ENCODE measurements at places on chromosomes 2 and 18.

DNA sequence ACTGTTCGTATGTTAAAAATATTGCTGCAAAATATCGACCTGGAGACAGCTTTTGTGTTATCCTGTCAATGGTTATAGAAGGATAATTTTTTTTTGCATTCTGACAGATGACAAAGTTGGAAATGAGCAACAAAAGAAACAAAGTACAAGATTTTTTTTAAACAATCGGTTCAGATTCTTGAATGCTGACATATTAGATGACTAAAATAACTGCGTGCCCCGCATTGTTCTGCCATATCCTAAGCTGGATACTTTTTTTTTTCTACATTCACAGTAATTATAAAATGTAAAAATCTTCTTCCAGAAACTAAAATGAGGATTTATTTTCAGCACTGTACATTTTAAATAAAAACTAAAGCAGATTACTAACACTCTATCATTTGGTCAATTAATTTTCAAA lies 67.1 kb downstream of the ABCG8 start:
- DNase-seq: no peak

- no peak for DNase-seq
Observed at GRCh38 chr2:229270551-229271410, at the start of gene PID1. Gene PID1 (minus strand): TSS chr2:229271287. CDS start chr2:229271043, 244 bp downstream.

DNA sequence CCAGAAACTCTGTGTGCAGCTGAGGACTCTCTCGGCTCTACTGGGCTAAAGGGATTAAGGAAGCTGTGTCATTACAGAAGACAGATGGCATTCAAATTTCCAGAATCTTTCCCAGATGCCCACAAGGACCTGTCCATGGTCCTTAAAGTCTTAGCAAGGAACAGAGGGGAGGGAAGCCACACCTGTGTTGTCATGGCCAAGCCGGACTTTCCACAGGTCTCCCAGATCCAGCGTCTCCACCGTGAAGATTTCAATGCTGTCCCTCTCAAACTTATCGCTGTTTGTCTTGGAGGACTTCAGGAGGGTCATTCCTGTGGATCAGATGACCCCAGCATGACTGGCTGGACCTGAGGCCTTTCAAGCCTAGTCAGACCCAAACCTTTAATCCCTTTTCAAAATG lies 114.5 kb downstream of the LOXHD1 start:
- no peak for DNase-seq

DNA sequence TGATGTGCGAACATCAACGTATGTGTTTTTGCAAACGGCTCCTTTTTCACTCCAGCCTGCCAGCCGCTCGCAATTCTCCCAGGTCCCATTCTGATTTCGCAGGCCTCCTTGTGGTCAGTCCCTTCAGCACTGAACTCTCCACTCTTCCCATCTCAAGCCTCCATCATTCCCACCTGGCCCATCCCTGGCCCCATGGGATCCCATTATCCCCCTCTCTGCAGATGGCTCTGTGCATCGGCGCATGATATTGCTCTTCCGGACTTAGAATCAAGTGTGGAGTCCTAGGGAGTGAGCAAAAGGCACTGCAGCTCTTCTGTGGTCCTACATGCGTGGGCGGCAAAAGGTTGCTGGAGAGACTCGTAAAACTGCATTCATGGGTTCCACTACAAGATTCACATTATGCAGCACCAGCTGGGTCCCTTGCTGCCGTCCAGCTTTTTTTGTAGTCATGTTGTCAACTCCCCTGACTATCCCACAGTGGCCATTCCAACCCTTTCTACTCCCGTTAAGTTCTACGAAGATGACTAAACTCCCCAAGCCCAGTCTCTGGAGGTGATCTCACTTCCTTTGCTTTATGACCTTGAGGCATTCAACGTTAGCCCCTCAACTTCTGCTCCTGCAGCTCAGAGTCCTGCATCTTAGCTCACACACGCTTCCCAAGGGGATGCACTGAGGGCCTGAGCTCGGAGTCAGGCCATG lies 125.3 kb upstream of the NRP2 start:
- no peak for DNase-seq

- no peak for DNase-seq
Observed at GRCh38 chr2:159009940-159010339, 41.5 kb downstream of the TANC1 start.

GRCh38 chr2:44920751-44921150 lies 20.8 kb upstream of the SIX3 start:
- DNase-seq: no peak

GRCh38 chr18:46295416-46295815 lies 191.2 kb downstream of the HAUS1 start:
- DNase-seq: no peak

DNA sequence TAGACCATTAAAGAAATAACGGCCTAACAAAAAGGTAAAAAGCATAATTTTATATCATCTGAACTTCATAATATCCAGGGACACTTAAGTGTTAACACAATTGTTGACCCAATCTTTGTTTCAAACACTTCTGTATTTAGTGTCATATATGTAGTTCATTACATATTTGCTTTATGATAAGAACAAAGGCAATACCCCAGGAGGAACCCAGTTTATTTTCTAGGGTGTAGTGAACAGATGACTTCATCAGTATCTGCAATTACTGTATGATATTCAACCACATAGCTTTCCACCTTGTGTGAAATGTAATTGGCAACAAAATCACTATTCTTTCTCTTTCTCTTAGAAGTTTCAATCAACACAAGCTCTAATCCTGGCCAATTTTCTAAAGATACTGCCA lies 177.8 kb downstream of the SLC39A10 start:
- DNase-seq: no peak

- DNase-seq: no peak
Observed at GRCh38 chr18:46340716-46341115, 236.5 kb downstream of the HAUS1 start.

GRCh38 chr2:41836948-41837347 lies 210.9 kb upstream of the PKDCC start:
- DNase-seq: no peak

DNA sequence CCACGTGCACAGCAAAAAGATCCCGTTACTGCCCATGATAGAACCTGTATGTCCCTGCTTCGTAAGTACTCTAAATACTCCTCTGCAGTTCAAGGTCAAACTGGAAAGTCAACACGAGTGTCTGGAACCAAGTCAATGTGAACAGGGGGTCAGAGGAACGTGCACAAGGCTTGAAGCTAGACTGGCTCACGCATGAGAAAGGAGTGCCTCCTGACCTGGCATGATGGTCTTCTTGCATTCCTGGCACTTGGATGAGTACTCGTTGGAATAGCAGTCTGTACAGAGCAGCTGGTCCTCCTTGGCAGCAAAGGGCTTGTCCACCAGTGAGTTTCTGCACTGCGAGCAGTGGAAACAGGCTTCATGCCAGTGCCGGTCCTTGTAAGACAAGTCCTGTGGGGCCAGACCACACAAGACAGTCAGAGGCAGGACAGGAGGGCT lies 25.5 kb downstream of the FHL2 start:
- DNase-seq: no peak

GRCh38 chr2:147331790-147332419 lies 512.9 kb upstream of the ACVR2A start:
- DNase-seq: no peak

DNA sequence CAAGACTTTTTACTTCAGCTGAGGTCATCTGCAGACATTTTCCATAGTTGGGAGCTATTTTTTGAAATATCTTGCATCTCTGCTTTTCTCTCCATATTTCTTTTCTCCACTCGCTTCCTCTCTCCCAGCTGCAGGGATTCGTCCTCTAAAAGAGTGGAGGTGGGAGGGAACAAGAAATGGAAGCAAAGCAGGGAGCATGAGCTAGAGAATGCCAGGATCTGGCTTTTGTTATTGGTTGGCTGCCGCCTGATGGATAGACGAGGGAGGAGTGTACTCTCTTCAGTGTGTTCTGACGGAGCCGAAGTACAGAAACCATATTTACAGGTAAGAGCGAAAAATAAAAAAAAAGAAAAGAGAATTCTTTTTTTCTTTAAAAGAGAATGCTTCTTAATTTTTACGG lies at the start of gene CSRNP3:
CSRNP3 (plus strand) TSS at position 282 of the 400 bp plus-strand sequence. CDS start 125,368 bp downstream, outside the sequence.
- no peak for DNase-seq

DNA sequence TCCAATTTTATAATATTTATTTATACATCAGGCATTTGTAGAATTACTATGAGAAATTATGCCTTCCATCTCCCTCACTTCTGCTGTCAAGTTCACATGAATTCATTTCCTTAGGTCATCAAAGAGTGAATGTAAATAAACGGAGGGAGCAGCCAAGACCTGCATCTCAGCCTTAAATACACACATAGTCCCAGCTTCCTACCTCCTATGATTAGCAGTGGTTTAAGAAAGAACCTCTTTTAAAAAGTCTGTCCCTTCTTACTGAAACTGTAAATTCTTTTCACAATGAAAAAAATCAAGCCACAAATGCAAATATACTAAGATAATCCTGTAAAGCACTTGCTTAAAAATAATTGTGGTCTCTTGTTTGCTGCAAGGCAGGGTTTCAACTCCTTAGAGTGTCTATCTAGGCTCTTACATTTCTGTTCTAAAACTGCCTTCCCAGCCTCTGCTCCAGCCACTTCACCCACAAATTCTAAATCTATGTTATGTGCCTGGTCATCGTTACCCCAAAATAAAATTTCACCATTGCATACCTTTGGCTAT lies 532.7 kb upstream of the FSHR start:
- DNase-seq: no peak

- DNase-seq: no peak
Observed at GRCh38 chr2:11631462-11631861, 38.5 kb downstream of the NTSR2 start.

DNA sequence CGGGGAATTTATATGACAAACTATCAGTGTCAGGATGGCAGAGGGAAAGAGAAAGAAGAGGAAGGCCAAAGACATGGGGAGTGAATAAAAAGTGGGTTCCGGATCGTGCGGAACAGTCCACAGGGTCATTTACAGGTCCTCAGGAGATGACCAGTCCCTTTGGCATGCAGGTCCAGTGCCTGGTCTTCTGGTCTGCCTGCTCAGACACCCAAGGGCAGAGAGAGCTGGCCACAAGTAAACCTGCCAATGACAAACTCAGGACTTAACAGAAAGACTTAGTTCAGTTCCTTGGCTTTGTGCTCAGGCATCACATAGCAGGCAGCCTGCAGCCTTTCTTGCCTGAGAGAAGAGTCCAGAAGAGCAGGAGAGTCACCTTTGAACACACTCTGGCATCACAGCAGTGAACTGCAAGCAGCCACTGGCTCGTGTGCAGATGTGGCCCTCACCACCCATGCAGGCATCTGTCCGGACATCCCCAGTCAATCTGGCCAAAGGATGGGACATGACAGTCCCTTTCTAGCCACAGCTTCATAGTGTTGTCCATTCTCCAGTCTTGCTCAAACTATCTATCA lies 14.0 kb downstream of the TMEM127 start:
- no peak for DNase-seq

GRCh38 chr2:204706939-204707338 lies 161.7 kb downstream of the PARD3B start:
- DNase-seq: no peak

DNA sequence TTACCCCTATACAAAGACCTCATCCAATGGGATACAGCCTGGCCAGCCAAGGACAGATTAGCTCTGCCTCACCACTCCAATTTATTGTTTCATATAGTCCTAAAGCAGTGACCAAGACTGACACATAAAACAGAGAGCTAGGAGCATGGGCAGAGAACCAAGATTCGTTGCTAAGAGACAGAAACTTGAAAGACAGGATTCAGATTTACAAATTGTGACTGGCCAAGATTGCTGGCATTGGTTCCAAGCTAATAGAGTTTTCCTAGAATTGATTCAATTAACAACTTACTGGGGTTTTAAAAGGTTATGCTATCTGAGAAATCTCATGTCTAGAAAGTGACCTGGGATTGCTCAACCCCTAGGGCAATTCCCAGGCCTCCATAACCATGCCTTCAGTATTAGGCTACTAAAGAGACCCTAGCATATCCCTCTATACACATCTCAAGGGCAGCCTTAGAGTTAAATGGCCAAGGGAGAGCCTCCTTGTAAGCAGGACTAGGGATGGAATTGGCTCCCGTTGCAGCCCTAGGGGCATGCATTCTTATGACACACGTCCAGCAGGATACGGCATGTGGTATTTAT lies 75.6 kb downstream of the ICOS start:
- DNase-seq: no peak

DNA sequence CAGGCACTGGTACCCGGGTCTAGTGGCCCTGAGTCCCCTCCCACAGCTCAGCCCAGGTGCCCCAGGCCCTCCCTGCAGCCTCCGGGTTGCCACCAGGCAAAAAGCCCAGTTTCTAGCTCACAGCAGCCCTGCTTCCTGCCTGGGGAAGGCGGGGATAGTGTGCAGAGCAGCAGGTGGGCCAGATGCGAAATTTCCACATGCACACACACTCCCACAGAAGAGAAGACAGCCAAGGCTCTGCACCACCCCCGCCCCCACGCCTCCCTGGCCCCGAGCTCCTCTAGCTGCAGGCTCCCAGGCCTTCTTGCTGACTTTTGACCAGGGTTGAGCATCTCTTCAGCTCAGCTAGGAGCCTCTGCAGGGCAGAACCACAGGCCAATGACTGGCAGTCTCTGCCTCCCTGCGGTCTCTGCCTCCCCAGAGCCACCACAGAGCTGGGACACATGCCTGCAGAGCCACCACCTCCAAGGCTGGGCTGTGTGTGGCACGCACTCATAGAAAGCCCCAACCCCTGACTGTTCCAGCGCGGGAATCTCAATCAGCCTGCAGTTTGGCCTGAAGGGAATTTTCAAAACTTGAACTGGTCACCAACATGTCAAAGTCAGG lies 7.2 kb downstream of the SLC66A2 start:
- no peak for DNase-seq

GRCh38 chr18:23661735-23662308 lies 889 bp downstream of the ANKRD29 start:
- DNase-seq: no peak

DNA sequence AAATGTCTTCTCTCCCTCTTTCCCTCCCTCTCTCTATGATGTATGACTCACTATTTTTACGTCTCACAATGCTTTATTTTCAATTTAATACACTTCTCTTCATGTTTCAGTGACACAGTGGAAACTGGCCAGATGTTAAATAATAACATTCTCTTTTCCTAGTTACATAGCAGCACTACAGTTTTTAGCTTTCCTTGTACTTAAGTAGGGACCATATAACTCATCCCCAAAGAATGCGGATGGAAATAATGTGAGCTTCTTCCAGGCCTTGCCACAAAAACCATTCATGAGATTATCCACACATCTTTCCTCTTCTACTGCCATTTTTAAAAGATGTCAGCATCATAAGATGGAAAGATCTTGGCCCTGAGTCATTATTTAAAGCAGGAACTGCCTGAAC lies 789.4 kb downstream of the LRP1B start:
- DNase-seq: no peak

DNA sequence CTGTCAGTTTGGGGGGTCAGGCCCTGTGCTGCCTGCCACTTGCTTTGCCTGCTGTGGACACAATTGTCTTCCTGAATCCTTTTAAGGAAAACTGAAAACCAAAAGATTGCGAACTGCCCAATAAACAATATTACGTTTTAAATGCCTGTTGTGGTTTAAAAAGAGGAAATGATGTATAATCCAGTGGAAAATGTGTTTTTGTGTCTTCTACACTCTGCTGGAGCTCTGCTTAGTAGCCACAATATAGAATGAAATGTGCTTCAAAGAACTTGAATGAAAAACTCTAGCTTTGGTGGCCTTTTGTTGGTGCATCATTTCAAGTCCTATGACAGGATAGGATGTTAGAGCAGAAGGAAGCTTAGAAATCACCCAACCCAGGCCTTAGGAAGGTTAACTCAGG lies 23.2 kb upstream of the CABYR start:
- DNase-seq: no peak
